H9 (cell line): ENCODE measurements at places on chromosomes 12 and 14. TPM values are rescaled to one million over a fixed set of nuclear protein-coding genes. Genes with fewer than 3 reads are reported as not detected.

Gene CMA1
- total RNA-seq, result not detected in 2 replicates

- DNase-seq, result peak; percentile 96
Observed at GRCh38 chr12:57243521-57244311, 7.3 kb downstream of the STAC3 start.

DNA sequence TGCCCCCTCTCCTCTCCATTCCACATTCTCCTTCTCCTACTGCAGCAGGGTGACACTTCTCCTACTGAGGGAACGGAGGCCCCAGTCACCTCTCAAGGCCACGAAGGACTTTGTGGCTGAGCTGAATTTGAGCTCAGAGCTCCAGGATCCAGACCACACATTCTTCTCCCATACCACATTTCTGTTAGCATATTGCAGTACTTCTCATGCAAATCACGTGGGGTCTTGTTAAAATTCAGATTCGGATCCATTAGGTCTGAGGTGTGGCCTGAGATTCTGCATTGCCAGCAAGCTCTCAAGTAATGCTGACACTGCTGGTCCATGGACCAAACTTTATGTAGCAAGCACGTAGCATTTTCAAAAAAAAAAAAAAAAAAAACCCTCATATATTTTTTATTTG lies 9.6 kb upstream of the IFI27L2 start:
- no peak for DNase-seq

- DNase-seq, result no peak
Observed at GRCh38 chr14:62123961-62124360, 361.7 kb downstream of the SNAPC1 start.

- no peak for DNase-seq
Observed at GRCh38 chr12:47303207-47303606, 223.4 kb upstream of the AMIGO2 start.
